ENCODE measurements at places on chromosomes 7 and 10.

GRCh38 chr7:1704811-1705738 is 35.0 kb downstream of the ELFN1 start:
- H3K27ac ChIP-seq: no peak overlapping the region
- DNase-seq: no peak
- peaks cover 33% of the 10 kb centered on the region for H3K36me3 ChIP-seq
- H3K27me3 ChIP-seq: no peaks in the 10 kb centered on the region
- no peaks in the 10 kb centered on the region for H3K4me1 ChIP-seq
- H3K4me3 ChIP-seq: no peak overlapping the region

- no peaks in the 10 kb centered on the region for H3K4me1 ChIP-seq
- no peak overlapping the region for H3K4me3 ChIP-seq
- H3K36me3 ChIP-seq: no peaks in the 10 kb centered on the region
- DNase-seq: no peak
Observed at GRCh38 chr7:28201131-28201530, 20.5 kb upstream of the JAZF1 start.

- H3K4me1 ChIP-seq: no peaks in the 10 kb centered on the region
- no peaks in the 10 kb centered on the region for H3K27me3 ChIP-seq
- no peak overlapping the region for H3K27ac ChIP-seq
- H3K36me3 ChIP-seq: no peaks in the 10 kb centered on the region
- no peak for DNase-seq
Observed at GRCh38 chr7:38142736-38143135, 35.3 kb upstream of the STARD3NL start.

DNA sequence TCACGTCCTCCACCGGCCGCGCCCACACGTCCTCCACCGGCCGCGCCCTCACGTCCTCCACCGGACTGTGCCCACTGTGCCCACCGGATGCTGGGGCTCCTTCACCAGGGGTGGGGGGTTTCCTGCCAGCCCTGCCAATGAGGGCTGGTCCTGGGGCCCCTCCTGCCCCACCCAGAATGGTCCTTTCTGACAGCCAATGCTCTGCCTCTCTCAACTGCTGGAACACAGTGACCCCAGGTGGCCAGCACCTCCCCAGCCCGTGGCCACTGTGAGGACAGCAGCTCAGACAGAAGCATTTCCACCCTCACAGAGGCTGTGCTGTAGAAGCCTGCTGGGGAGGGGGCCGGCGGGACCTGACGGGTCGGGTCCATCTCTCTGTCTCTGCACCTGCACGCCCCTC is 90.1 kb upstream of the DNAAF5 start:
- no peak overlapping the region for H3K4me3 ChIP-seq
- no peaks in the 10 kb centered on the region for H3K36me3 ChIP-seq
- peak overlapping the region; percentile 47 for H3K27ac ChIP-seq
- H3K4me1 ChIP-seq: peaks cover 7% of the 10 kb centered on the region
- DNase-seq: no peak

- H3K27me3 ChIP-seq: no peaks in the 10 kb centered on the region
- peak; percentile 98 for DNase-seq
- H3K4me1 ChIP-seq: peaks cover 48% of the 10 kb centered on the region
- peaks cover 37% of the 10 kb centered on the region for H3K36me3 ChIP-seq
- H3K4me3 ChIP-seq: peak within 1 kb of the TSS; percentile 67
Observed at GRCh38 chr7:143287935-143288826, at the start of gene CASP2. CASP2 (plus strand) TSS chr7:143288351; CDS start chr7:143288456, 105 bp downstream.

- no peak overlapping the region for H3K27ac ChIP-seq
- no peaks in the 10 kb centered on the region for H3K27me3 ChIP-seq
- no peaks in the 10 kb centered on the region for H3K4me1 ChIP-seq
- DNase-seq: no peak
- no peaks in the 10 kb centered on the region for H3K36me3 ChIP-seq
Observed at GRCh38 chr10:111179514-111179913, 102.7 kb downstream of the ADRA2A start.

DNA sequence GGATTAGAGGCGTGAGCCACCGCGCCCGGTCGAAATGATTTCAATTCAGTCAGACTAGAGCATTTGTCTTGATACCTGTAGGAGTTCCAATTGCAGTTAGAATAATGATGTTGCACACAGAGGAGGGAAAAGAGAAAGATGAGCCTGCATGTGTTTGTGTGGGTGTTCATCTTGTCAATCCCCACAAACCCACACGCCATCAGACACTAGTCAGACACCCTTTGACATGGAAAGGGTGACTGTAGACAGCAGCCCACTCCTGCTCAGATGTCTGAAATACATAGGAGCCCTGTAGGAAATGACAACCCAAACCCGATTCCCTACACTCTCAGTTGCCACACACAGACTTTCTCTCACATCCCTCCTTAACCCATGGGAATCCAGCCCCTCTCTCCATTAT is 92.0 kb downstream of the ABLIM1 start:
- no peak overlapping the region for H3K4me3 ChIP-seq
- no peaks in the 10 kb centered on the region for H3K36me3 ChIP-seq
- no peaks in the 10 kb centered on the region for H3K4me1 ChIP-seq
- no peak overlapping the region for H3K27ac ChIP-seq
- no peak for DNase-seq

GRCh38 chr7:143884241-143884968 is 17.6 kb downstream of the TCAF1 start:
- peaks cover 4% of the 10 kb centered on the region for H3K36me3 ChIP-seq
- DNase-seq: no peak
- no peak overlapping the region for H3K27ac ChIP-seq
- H3K27me3 ChIP-seq: no peaks in the 10 kb centered on the region
- H3K4me1 ChIP-seq: no peaks in the 10 kb centered on the region

Data from DND-41 (cell line).